ENCODE measurements at places on chromosomes 5 and 9. TPM values are rescaled to one million over a fixed set of nuclear protein-coding genes. Genes with fewer than 3 reads are reported as not detected.

DNA sequence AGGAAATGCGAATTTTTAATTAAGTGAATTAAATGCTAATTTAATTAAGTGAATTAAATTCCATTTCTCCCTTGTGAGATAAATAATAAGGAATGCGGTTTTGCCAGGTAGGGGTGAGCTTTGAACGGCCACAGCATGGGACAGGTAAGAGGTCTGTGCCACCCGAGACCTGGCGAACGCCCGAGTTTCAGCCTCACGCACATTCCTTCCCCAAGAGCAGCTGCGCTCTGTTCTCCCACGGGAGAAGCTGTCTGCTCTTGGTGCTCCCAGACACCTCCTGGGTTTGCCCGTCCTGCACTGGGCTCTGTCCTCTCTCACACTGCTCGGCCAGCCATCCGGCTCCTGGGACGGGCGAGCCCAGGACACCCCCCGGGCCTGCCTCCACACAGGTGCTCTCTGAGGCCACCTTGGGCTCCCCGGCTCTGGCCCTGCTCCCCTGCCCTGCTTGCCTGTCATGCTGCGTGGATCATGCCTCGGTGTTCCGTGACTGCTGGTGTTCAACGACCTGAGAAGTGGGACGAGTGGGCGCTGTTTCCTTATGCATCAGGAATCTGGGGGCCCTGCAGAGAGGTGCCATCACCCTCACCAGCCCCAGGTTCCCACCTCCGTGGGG, 13.7 kb upstream of the CAMSAP1 start:
- no peak for DNase-seq
- H3K27me3 ChIP-seq: no peaks in the 10 kb centered on the region
- H3K36me3 ChIP-seq: peaks cover 2% of the 10 kb centered on the region
- no peaks in the 10 kb centered on the region for H3K4me1 ChIP-seq
- no peak overlapping the region for H3K4me3 ChIP-seq
- no peak overlapping the region for H3K27ac ChIP-seq

- no peak for DNase-seq
- peaks cover 11% of the 10 kb centered on the region for H3K4me1 ChIP-seq
- H3K4me3 ChIP-seq: no peak overlapping the region
- H3K27me3 ChIP-seq: no peaks in the 10 kb centered on the region
- no peak overlapping the region for H3K27ac ChIP-seq
Observed at GRCh38 chr9:15249042-15249818, 57.8 kb downstream of the TTC39B start.

- no peak overlapping the region for H3K4me3 ChIP-seq
- peak; percentile 98 for DNase-seq
- H3K4me1 ChIP-seq: peaks cover 57% of the 10 kb centered on the region
- no peaks in the 10 kb centered on the region for H3K27me3 ChIP-seq
- H3K36me3 ChIP-seq: no peaks in the 10 kb centered on the region
- peak overlapping the region; percentile 88 for H3K27ac ChIP-seq
Observed at GRCh38 chr5:148909040-148909439, 82.6 kb downstream of the ADRB2 start.

The OBP2A gene
- total RNA-seq: not detected

The ZFP2 gene
- total RNA-seq: not detected

DNA sequence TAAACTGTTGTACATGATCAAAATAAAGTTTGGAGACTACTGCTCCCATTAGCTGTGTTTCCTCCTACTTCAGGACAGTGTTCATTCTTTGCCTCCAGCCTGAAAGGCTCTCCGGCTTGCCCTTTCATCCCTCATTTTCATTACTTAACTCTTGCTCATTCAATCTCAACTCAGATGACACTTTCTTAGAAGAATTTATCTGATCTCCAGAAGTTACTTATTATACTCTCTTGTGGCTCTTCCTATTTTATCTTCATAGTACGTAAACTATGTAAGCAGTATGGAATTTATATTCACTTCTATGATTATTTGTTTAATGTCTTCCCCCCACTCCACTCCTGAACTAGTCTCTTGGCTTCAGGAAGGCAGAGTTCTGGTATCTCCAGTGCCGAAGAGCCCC, 1737.9 kb upstream of the C9orf72 start:
- no peak overlapping the region for H3K4me3 ChIP-seq
- H3K27me3 ChIP-seq: no peaks in the 10 kb centered on the region
- no peaks in the 10 kb centered on the region for H3K36me3 ChIP-seq
- peak; percentile 16 for DNase-seq
- no peak overlapping the region for H3K27ac ChIP-seq

The PCDHB4 gene
- total RNA-seq: 0.07 TPM

The SUSD1 gene
- total RNA-seq: 7.4 TPM

The TYRP1 gene
- total RNA-seq: not detected

The PCDHA3 gene
- not detected for total RNA-seq

GRCh38 chr9:5632540-5632939, 3.6 kb downstream of the RIC1 start:
- no peaks in the 10 kb centered on the region for H3K27me3 ChIP-seq
- H3K4me1 ChIP-seq: peaks cover 38% of the 10 kb centered on the region
- no peak for DNase-seq
- H3K27ac ChIP-seq: peak overlapping the region; percentile 46

DNA sequence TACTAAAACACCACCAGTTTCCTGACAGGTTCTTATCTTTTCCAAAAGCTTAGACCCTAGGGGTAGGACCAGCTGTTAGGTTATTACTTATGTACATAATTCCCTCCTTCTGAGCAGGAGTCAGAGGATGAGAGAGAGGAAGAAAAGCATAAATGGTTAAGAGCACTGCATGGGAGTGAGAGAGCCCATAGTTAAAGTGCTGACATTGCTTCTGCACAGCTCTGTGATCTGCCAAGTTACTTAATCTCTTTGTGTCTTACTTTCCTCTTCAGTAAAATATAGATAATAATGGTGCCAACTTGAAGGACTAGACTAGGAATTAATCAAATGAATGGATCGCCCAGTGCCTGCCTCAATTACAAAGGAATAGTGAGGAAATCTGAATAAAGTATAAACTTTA, 66.4 kb downstream of the NRG2 start:
- no peak overlapping the region for H3K4me3 ChIP-seq
- H3K27ac ChIP-seq: no peak overlapping the region
- H3K27me3 ChIP-seq: no peaks in the 10 kb centered on the region
- DNase-seq: no peak
- H3K36me3 ChIP-seq: no peaks in the 10 kb centered on the region

The PCDHGC4 gene
- 1.5 TPM for total RNA-seq

DNA sequence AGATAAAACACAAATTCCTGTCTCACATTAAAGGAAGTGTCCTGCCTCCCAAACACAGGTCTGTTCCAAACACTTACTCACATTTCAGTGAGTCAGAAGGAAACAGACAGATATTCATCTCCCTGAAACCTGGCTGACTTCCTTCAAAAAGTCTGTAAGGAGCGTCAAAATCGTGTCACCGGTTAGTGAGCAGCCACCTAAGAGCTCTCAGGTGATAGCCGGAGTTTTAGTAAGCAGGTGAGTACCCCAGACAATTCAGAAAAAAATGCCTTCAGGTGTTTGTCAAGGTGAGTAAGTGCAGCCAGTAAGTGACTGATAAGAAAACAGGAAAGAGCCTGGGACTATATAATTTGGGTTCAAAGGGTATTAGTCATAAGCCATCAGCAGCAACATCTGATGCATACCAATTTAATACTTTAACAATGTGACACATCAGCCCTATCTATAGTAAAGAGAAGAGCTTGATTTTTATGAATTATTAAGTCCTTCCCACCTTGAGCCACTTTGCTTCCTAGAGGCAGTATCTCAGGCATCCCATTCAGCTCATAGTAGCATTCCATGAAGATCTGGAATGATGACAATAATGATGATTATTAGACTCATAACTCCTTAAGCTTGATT, 1.3 kb upstream of the ITGA2 start:
- H3K27me3 ChIP-seq: no peaks in the 10 kb centered on the region
- H3K36me3 ChIP-seq: peaks cover 20% of the 10 kb centered on the region
- peak overlapping the region; percentile 92 for H3K27ac ChIP-seq
- peak; percentile 97 for DNase-seq
- H3K4me3 ChIP-seq: peak overlapping the region; percentile 89

DNA sequence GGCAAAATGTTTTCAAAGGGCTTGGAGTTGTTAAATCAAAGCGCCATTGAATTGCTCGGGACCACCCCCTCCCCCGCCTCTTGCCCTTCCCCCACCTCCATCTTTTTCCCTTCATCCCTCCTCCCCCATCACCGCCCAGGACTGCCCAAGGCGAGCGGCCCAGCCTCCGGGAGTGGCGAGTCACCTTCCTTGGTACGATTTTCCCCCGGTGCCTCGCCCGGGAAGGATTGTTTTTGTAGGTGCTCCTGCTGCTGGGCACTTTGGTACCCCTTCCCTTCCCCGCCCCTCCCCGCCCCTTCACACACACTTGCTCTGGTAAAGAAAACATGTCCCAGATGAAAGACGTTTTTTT, 61.2 kb downstream of the TMEM174 start:
- H3K4me1 ChIP-seq: peaks cover 5% of the 10 kb centered on the region
- H3K4me3 ChIP-seq: no peak overlapping the region
- no peak overlapping the region for H3K27ac ChIP-seq
- no peaks in the 10 kb centered on the region for H3K27me3 ChIP-seq
- no peak for DNase-seq
- H3K36me3 ChIP-seq: no peaks in the 10 kb centered on the region

The TMC1 gene
- not detected for total RNA-seq

DNA sequence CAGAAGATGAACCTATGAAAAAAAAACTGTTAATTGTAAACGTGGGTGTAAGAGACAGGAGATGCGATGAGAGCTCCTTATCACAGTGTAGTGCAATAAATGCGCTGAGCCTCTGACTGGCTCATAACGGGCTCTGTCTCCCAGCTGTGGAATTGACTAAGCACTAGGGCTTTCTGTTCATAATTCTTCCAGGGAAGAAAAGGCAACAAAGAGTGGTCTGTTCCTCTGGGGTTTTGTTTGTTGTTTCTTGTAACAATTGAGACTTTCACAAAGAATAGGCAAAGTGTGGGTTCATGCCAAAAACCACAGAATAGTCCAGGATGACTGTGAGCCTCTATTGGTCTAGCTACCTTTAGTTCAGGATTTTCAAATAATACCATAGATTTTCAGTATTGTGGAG, 39.4 kb downstream of the UBE2QL1 start:
- no peaks in the 10 kb centered on the region for H3K27me3 ChIP-seq
- no peak overlapping the region for H3K27ac ChIP-seq
- no peak overlapping the region for H3K4me3 ChIP-seq

GRCh38 chr9:76882686-76883085, 23.2 kb downstream of the PRUNE2 start:
- no peak overlapping the region for H3K27ac ChIP-seq
- H3K36me3 ChIP-seq: no peaks in the 10 kb centered on the region
- no peaks in the 10 kb centered on the region for H3K27me3 ChIP-seq

- peaks cover 6% of the 10 kb centered on the region for H3K4me1 ChIP-seq
- no peaks in the 10 kb centered on the region for H3K36me3 ChIP-seq
- H3K4me3 ChIP-seq: no peak overlapping the region
- DNase-seq: no peak
Observed at GRCh38 chr9:93346231-93347112, 105.0 kb upstream of the FAM120A start.

The CMBL gene
- 35.7 TPM for total RNA-seq

DNA sequence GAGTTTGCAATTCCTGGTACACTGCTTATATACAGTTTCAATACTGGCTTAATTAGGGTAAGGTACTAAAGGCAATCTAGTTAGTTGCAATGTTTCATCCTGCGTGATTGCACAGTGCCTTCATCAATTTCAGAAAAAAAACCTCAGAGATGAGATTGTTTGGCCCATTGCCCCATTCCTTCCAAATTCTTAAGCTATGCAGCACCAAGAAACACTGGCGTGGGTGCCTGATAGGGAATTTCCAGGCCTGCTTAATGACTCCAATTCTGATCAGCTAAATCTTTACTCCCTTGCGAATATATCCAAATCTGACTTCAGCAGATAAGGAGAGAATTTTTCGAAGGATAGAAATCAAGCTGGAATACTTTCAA, 35.9 kb upstream of the GAS1 start:
- H3K36me3 ChIP-seq: no peaks in the 10 kb centered on the region
- H3K4me1 ChIP-seq: no peaks in the 10 kb centered on the region
- no peak overlapping the region for H3K4me3 ChIP-seq

Data from PC-3 (cell line).